NCI-H1930 (cell line): ENCODE measurements at places on chromosomes 7 and 10.

DNA sequence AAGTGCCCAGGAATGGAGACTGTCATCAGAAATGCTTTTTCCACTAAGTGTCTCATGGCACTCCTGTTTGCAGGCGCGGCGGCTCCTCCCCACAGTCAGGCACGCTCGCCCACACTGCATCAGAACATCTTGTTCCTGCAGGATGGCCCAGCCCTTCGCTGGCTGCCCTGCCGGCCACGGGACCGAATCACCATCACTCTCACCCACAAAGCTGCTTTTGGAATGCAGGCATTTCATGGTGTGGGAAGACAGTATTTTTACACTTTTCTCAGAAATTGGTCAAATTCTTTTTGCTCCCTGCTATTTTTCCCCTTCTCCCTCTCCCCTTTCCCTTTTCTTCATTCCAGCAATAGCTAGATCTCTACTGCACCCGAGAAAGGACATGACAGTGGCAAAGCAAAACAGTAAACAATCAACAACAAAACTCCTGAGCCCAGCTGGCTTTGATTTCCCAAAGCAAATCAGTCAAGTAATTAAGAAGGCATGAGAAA, 176.1 kb upstream of the TNS3 start:
- DNase-seq = no peak

DNA sequence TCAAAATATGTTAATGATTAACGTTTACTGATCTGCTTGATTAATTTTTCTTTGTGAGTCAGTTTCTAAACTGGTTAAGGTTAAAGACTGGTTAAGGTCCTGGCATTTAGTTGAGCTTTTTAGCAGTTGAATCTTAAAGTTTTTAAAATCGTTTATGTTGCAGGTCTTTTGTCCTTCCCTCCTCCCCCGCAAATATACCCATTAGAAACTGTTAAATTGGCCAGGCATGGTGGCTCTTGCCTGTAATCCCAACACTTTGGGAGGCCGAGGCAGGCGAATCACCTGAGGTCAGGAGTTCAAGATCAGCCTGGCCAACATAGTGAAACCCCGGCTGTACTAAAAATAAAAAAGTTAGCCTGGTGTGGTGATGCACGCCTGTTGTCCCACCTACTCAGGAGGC, 100.9 kb downstream of the PODXL start:
- no peak for DNase-seq

GRCh38 chr7:68020102-68020501, 1023.5 kb downstream of the TYW1 start:
- no peak for DNase-seq

DNA sequence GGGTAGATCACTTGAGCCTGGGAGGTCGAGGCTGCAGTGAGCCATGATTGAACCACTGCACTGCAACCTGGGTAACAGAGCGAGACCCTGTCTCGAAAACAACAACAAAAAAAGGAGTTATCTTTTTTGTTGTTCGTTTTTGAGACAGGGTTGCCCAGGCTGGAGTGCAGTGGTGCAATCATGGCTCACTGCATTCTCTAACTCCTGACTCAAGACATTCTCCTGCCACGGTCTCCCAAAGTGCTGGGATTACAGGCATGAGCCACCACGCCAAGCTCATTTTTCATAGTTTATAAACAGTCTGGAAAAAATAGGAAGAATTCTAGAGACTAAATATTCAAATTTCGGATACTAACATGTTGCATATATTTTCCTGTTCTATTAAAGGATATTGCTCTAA, 29.4 kb downstream of the SFXN4 start:
- DNase-seq = no peak

- no peak for DNase-seq
Observed at GRCh38 chr7:37590824-37591223, 92.7 kb upstream of the GPR141 start.

GRCh38 chr10:114753126-114753525, 68.5 kb upstream of the FHIP2A start:
- no peak for DNase-seq
